Activated CD4-positive, CD25-positive, alpha-beta regulatory T cell treated with anti-CD3 and anti-CD28 coated beads, Interleukin-2, amount 50 U/mL, for 24 hours (primary cell): ENCODE measurements at places on chromosomes 1 and 21.

GRCh38 chr21:45138199-45139002 lies 64.0 kb downstream of the ADARB1 start:
- ATAC-seq, result peak; percentile 54

- no peak for ATAC-seq
Measured at GRCh38 chr1:27656157-27656893, 15.7 kb downstream of the IFI6 start.

DNA sequence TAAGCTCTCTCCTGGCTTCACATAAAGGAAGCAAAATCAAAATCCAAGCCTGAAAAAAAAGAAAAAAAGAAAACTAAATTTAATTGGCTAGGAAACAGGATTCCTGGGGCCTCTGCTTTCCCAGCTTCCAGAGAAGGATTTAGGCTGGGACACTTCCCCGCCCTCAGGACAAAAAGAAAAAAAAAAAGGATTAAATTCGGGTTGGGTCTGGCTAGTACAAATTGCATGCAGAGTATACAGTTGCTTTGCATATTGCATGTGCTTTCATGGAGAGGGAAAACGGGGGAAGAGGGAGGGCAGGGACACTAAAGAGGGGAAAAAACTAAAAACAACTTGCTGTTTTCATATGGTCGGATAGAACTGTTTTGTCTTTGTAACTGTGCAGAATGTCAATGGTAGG lies 42.7 kb downstream of the OLIG1 start:
- ATAC-seq, result no peak

GRCh38 chr21:45972716-45973474 lies 8.7 kb upstream of the COL6A1 start:
- peak; percentile 6 for ATAC-seq

GRCh38 chr1:104648269-104648691 lies 898.6 kb downstream of the AMY1C start:
- ATAC-seq, result no peak

DNA sequence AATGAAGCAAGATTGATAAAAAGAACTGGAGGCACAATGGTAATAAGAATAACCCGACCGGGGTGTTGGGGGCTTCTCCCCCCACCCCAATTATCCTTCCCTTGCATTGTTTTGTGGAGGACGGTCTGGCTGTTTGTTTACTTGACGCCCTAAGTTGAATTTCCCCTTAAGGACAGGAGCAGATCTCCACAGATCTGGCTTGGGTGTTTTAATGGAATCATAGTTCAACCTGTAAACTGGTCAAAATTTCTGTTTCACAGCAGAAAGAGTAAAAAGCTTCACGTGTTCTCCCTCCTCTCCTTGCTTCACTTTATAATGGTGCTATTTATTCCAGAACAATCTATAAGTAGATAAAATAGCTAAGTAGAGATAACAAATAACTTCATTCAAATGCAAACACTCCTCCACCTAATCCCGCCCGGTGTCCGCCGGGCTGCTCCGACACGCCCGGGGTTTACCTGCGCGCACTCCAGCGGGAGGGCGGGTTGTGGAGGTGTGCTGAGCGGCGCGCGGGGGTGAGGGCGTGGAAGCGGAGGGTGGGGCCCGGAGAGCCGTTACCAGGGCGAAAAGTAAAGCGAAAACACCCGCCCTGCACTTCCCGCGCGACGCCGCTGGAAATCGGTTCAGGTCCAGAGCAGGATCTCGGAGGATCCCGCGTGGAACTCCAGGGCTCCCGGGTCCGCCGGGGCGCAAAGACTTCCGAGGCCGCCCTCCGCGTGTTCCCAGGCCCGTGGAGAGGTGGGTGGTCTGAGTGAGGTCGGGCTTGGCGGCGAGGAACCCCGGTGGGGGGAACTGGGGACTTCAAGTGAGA lies 2.0 kb upstream of the ATF3 start:
- ATAC-seq, result no peak
